ENCODE measurements at places on chromosomes 12 and 14.

GRCh38 chr12:84186433-84186832 lies 726.2 kb downstream of the SLC6A15 start:
- no peak for DNase-seq

GRCh38 chr12:79901506-79901905 lies 33.4 kb downstream of the PPP1R12A start:
- DNase-seq = no peak

DNA sequence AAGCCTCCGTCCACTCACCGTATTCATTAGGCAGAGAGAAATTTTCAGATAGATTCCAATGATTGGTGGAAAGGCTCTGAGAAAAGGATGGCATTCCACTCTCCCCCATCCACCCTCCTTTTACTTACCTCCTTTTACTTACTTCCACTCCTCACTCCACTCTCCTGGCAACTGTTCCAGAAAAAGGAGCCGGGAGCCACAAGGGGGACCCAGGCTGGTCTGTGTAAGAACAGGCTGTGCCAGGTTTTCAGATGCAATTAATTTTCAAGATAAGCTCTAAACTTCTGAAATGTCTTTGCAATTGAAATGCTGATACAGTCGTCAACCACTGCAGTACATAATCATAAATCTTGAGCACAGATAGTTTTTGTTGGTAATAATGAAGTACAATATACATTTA lies 248.8 kb downstream of the ANO6 start:
- DNase-seq = no peak

- DNase-seq = no peak
Measured at GRCh38 chr12:5511644-5512600, 80.0 kb downstream of the NTF3 start.

DNA sequence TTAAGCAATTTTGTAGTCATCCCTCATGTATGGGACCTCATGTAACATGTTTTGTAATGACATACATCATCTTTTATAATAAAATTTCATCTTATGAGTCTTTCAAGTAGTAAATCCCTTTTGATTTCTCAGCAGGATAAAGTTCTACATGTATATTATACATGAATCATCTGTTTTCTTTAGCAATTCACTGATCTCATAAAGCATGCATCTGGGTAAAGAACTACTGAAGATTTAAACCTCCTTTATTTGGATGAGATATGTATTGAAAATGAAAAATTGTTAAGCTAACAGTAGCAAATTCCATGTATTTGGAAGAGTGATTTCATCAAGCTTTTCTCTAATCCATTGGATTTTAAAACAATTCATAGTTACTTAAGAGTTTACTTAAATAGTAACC lies 126.9 kb downstream of the KITLG start:
- no peak for DNase-seq

DNA sequence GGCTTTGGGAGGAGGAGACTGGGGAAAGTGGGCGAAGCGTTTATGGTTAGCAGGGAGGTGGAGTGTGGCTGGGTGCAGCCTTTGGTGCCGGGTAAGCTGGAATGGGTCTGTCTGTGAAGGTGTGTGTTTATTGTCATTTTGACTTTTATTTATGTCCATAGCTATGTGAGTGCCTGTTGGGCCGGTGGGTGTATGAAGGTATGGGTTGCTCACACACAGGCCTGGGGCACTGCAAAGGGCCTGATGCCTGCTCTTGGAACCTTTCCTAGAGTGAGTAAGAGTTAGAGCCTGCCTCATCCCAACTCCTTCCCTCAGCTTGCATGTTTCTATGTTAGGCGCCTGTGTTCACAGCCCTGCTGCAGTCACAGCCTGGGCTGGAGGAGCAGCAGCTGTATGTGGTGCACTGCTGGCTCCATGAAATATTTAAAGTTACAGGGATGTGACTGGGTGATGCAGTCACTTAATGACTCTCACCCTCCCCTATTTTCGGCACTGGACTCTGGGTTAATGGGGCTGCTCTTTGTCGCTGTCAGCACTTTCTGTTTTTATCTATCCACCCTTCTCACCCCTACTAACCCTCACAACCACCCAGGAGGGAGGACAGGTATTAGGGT lies 2.6 kb upstream of the PPP1R1A start:
- no peak for DNase-seq

DNA sequence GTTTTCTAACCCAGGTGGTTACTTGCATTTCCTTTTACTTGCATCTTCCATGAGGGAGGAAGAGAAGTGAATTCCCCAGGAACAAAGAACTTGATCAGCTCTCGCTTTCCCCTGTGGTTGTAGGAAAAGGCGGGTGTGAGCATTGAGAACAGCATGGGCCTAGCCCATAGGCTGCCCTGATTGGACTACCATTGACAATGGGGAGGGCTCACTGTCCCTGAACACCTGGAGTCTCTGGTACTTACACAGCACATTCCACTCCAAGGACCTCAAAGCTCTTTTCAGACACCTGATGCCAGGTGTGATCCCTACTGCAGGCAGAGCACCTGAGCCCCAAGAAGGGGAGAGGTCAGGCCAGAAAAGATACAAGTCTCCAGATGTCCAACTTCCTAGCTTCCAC lies 25.0 kb downstream of the MAX start:
- no peak for DNase-seq

- peak; percentile 100 for DNase-seq
Measured at GRCh38 chr12:49740930-49741881, at the start of gene TMBIM6. TSS of gene TMBIM6 (plus strand) at chr12:49741557. CDS start at chr12:49752494, 10,937 bp downstream.

- no peak for DNase-seq
Measured at GRCh38 chr12:123118497-123118896, 32.4 kb downstream of the PITPNM2 start.

DNA sequence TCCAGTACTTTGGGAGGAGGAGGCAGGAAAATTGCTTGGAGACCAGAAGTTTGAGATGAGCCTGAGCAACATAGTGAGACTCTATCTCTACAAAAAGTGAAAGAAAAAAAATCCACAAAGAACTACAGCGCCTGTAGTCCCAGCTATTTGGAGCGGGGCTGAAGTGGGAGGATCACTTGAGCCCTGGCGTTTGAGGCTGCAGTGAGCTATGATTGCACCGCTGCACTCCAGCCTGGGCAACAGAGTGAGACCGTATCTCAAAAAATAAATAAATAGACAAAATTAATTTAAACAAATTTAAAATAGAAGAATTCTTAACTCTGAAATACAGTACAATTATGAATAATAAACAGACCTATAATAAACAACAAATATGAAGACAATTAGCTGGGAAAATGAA lies 40.9 kb downstream of the ATL1 start:
- no peak for DNase-seq

DNA sequence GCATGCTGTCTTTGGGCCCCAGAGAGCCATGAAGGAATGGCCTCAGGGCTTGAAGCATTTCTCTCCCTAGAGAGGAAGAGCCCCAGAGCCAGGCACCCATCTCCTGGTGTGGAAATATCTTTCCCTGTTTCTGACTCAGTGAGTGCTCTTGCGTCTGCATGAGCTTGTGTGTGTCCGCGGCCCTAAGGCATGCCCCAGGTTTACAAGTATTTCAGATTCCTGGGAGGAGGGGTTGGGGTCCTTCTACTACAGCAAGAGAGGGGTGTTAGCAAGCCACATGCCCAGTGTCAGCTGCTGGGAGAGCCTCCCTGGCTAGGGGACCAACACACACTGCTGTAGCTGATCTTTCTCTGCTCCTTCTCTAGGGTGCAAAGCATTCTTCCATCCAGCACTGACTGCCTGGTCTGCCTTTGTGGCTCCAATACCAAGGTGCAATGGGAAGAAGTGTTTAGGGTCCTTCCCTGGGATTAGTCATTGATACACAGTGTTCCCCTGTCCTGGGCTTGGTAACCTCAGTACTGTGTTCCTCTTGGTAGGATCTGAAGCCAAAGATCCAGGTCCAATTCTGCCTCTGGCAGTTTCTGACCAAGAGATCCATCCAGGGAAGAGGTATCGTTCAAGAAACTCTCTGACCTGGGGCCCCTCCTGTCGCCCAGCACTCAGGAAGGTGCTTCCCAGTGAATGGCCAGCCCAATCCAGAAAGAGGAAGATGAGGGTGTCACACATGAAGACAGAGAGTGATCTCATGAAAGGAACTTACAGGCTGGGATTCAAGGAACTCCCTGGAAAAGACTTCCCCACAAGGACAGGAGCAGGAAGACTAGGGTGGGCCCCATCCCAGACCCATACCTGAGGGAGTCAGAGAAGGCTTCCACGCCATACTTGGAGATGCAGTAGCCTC lies 3.1 kb downstream of the RDH16 start:
- DNase-seq = no peak

- DNase-seq = no peak
Measured at GRCh38 chr12:65603438-65604351, 220.6 kb upstream of the HMGA2 start.

DNA sequence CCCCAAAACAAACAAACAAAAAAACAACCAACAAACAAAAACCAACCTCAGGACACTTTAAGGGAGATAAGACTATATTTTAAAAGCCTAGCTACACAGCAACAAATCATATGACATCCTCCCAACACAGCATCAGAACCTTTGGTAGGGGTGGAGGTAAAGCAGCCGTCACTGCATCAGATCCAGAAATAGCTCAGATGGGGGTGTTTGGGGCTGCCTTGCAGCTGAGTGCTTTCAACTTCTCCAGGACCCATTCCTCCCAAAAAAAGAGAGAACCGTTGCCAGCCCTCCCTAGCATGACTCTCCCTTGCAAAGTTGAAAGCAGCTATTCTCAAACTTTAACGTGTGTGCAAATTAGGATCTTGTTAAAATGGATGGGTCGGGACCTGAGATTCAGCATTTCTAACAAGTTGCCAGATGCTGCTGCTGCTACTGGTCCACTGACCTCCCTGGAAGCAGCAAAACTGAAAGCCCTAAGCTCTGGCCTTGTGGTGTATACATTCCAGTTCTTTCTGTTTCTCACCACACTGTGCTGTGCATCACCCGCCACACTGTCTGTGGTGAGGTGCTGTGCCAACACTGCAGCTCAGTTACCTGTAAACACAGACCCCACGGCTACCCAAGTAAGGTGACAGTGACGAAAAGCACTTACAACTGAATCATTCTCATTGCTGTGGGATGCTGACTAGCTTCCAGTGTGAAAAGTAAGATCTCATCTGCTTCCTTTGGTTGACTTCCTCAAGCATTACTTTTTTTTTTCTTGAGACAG lies 54.0 kb downstream of the SLC38A1 start:
- no peak for DNase-seq

GRCh38 chr14:39628087-39628486 lies 195.9 kb upstream of the FBXO33 start:
- no peak for DNase-seq

DNA sequence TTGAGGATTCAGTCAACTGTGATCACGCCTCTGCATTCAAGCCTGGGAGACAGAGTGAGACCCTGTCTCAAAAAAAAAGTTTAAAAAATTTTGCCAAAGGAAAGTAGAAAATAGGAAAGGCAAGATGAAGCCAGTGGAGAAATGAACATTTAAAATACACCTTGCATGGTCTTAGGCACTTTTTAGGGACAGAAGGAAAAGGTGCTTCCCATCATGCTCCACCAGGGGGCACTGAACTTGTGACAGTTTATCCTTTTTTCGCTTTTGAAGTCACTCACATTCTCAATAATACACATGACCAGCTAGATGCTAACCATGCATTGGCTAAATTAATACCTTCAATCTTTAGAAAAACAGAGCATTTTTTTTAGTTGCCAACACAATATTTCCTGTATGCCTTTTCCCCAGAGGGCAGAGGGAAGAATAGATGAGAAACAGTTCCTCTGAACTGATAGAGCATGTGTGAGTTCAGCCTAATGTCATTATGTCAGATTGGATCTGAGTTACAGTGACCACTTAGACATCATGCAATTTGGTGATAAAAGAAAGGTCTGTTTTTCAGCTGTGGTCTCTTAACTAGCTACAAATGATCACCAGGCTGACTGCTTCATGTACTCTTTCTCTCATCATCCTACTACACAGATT lies 221.8 kb upstream of the SSTR1 start:
- DNase-seq = no peak

DNA sequence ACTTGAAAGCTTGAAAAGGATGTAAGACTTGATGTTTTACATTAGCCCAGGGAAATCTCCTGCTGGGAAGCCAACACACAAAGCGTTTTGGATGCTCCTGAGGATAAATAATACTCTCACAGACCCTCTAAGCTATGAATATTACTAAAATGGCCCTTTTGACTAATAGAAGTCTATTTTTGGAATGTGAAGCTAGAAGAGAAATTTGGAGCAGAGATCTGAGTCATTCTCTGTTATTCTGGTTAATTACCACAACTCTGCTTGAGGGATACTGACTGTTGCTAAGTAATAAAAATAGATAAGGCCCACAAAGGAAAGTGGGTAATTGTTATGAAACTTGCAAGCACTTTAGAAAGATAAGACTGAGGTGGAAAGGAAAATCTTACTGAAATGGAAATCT lies 346.2 kb upstream of the STXBP6 start:
- DNase-seq = no peak

- DNase-seq = no peak
Measured at GRCh38 chr12:1829306-1829900, 9.0 kb downstream of the LRTM2 start.

DNA sequence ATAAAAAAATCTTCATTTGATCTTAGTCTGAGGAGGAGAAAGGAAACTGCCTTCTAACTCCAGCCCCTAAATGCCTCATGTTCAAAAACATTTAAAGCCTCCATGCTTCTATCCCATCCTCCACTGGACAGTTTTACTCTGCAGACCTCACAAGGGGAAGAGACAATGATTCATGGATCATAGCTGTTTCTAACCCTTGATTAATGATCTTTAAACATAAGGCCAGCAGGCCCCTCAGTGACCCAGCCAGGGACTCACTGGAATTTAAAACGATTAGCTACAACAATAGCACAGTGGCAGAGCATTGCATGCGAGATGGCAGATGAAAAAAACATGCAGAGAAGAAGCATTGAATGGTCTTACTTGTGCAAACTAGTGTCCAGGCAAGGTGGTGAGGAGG lies 6.0 kb downstream of the DCTN2 start:
- DNase-seq = no peak

DNA sequence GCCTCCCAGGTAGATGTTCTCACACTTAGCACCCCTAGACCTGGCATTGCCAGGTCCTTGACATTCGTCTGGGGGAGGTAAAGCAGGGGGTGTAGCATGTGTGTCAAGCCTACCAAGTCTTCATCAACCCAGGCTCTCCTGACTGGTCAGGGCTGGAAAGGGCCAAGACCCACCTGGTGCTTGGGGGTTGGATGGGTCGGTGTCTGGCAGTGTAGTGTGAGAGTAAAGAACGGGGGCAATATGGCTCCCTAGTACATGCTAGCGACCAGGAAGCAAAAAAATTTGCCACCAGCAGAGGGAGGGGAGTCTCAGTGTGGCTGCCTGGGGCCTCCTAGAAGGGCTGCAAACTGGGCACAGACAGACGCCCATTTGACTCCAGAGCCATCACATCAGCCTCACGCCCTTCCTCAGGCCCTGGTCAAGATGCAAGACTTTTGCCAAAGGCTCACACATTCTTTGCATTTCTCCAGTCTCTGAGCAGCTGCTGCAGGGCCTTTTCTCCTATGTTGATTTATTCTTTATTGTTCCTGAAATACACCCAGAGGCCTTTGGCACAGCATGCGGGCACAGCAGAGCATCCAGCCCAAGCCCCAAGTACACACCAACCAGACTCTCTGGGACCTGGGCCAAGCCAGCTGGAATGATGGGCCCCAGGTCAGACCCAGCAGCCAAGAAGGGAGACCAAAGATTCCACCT lies 38.3 kb upstream of the PNMA1 start:
- peak; percentile 47 for DNase-seq

- no peak for DNase-seq
Measured at GRCh38 chr14:90995785-90996184, 64.7 kb downstream of the RPS6KA5 start.

GRCh38 chr12:117559978-117560377 lies 198.6 kb upstream of the NOS1 start:
- no peak for DNase-seq

- no peak for DNase-seq
Measured at GRCh38 chr12:52522346-52523011, 2.3 kb upstream of the KRT5 start.
